NCI-H82 (cell line): ENCODE measurements at places on chromosomes 13 and 19.

- no peak for DNase-seq
Observed at GRCh38 chr13:29696606-29697005, 101.1 kb upstream of the SLC7A1 start.

GRCh38 chr19:11699931-11700794, 38.6 kb downstream of the ZNF823 start:
- DNase-seq: peak; percentile 24

GRCh38 chr13:111516712-111517640, 196.5 kb downstream of the TEX29 start:
- DNase-seq: no peak

DNA sequence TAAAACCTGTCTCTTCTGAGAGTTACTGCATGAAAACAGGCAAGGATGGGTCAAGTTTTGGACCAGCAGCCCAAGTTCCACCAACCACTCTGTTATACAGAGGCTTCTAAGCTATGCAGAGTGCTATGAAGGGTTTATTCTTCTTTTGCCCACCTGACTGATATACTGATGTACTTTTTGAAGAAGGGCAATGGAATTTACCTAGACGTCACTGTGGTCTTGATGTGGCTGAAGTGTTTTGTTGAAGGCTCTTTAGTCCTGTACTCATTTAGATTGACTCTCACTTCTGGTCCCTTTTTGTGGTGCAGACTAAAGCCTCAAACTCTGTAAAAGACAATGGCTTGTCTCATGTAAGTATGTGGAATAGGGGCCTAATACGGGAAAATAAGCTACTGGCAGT, 92.0 kb downstream of the DGKH start:
- DNase-seq: no peak

GRCh38 chr13:23752111-23753001, 136.8 kb downstream of the MIPEP start:
- DNase-seq: peak; percentile 87

DNA sequence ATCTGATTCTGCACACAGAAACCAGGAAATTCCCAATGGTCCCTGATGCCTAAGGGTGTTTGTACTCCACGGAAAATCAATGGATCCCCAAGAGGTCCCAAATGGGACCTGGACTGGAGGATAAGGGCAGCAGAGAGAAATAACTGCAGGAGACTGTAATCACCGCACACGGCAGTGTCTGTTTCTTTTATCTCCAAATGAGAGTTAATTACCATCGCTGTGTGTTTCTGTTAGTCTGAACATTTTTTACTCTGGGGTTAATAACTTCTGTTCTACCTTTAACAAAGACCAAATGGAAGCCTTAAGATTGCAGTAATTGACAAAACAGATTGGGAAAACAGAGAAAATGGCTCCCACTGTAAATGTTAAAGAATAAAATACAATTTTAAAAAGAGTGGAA, 320.9 kb downstream of the DCLK1 start:
- no peak for DNase-seq

DNA sequence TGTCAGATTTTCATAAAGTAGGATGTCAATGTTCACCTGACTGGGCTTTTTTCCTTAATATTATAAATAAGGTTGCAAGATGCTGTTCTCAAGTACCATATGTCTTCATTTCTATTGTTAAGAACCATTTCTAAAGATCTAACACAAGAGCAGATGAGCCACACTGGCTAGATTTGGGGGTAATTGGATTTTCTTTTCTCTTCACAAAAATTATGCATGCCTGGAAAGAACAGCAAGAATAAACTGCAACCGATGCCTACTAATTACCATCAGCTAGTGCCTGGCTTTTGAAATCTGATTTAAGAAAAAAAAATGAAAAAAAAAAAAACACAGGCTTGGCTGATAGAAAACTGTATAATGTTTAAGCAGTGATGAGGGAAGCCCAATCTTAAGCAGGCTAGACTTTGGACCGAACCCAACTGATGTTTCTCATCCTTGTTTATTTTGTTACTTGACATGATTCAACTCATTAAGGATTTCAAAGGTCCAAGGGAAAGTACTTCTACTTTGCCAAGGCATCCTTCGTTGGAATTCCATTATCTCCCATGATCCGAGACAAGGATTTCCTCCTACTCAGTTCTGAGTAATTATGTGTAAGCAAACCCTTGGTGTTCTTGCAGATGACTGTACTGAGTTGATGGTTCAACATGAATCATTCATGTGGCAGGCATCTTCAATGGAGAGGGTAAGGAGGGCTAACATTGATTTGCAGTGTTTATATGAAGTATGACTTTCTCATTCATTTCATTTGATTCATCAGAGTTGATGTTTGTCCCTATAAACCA, 300.5 kb downstream of the SPRY2 start:
- DNase-seq: no peak

DNA sequence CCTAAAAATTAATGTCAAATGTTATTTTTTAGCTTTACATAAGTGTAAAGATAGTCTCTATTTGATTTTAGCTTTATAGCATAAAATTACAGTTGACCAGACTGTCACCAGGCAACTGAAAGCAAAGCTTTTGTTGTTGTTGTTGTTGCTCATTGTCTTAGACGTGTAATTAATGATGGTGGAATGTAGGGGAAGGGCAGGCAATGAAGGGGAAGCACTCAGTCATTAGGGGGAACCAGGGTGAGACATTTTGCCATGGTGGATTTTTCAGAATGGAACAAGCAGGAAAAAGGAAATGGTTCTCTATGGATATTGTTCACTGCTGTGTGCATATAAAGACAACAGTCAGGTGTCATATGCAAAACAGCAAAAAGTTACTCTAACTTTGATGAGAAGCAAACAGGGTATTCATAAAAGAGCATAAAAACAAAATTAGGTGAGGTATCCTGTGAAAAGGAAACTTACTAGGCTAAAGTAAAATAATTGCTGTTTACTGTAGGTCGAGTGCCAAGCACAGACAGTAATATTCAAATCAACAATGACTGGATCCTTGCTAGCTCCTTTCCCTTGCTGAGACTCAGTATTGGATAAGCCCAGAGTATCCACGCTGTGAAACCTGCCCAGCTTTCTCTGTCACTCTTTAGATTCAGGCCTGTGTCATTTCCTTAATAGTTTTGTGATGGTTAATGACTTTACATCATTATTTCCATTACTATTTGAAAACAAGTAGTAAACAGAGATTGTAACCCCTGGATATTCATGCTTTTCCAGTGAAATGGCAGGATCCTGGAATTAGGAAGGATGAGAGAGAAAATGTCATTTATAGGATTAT, 110.5 kb downstream of the LRCH1 start:
- peak; percentile 81 for DNase-seq

- no peak for DNase-seq
Observed at GRCh38 chr13:52109116-52109670, 19.7 kb downstream of the NEK5 start.

GRCh38 chr13:34421347-34421719, 520.7 kb upstream of the NBEA start:
- DNase-seq: peak; percentile 23

GRCh38 chr13:95652821-95653220, 8.3 kb upstream of the DZIP1 start:
- DNase-seq: no peak

DNA sequence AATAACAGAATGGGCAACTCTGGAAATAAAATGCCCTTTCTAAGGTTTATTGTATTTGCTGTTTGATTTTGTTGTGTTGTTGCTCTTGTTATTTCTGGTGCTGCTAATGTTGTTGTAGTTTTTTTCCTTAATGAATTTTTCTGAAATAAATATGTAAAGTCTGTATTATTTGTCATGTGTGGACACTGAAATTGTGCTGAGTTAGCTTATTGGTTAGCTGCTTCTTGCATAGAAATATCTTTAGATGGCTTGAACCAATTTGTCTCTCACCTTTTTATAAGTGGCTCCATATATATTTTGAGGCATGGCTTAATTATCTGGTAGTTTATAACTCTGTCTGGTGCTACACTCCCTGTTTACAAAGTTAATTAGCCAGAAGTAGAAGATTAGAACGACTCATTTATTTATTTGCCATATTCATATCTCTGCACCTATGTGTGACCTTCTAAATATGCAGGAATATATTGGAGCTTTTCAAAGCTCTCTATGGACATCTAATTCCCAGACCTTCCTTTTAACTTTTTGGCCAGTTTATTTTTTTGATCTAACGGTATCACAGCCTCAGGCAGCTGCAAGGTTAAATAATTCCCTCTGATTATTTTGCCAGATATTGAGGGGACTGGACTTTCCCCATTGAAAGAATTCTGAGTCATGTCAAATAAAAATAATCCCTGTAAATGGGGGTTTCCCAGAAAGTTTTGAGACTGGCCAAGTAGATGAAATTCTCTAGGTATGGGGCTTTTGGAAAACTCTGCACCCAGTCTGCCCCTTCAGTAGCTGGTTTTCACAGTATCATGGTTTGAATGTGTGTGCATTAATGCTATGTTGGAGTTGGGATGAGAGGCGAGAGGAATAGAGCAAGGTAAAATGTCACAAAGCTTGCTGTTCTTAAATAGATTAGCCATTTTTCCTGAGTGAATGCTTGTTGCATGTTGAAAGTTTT, 1331.7 kb upstream of the MIR17HG start:
- no peak for DNase-seq

DNA sequence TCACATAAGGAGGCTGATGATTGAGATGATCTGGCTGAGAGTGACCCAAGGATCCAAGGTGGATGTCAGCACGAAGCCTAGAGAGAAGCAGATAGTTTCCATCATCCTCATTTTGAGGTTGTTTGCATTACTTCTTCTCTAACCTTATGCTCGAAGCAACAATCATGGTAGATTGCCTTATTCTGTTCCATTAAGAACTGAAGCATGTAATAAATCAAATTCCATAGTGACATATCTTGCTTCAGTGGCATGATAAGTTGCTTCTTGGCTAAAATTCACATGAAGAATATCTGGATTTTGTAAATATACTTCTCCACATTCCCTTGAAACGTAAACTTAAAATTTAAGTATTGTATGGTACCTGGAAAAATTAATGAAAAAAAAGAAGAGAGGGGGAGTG, 377.8 kb upstream of the DACH1 start:
- no peak for DNase-seq

GRCh38 chr13:24165746-24166145, 5.2 kb downstream of the SPATA13 start:
- DNase-seq: no peak

- DNase-seq: no peak
Observed at GRCh38 chr13:112103260-112103838, 36.4 kb downstream of the SOX1 start.

- no peak for DNase-seq
Observed at GRCh38 chr13:46121597-46122163, 16.8 kb upstream of the CPB2 start.

DNA sequence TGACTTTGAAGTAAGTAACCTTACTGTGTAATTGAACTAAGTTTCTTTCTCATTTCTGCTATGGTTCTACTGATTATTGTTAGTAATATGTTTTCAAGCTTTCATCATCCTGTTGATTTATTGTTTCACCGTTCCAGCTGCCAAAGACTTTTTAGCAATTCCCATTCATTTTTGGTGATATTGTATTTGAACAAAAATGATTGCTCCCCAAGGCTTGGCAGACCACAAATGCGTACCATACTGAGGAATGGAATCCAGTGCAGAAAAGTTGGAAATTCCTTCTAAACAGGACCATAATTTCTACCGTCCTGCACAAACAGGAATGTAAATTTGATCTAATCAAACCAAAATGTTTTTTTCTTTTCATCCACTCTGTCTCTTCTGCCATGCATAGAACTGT, 10.7 kb downstream of the EPSTI1 start:
- no peak for DNase-seq

DNA sequence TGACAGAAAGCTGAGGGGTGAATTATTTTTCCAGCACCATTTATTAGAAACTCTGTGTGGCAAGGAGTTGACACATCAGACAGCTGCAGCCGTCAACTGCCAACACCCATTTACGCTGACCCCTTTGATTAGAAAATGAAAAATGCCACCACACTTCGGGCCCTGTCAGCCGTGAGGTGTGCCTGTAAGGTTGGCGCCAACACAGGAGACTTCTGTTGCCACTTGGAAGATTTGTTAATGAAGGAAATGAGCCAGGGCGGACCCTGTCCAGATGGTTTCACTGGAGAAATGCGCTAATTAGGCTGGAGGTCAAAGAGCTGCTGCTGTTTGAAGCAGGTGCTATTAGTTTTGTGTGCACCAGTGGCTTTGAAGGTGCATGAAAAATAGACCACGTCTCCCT, 297.5 kb downstream of the MTUS2 start:
- no peak for DNase-seq

- no peak for DNase-seq
Observed at GRCh38 chr19:6108721-6109633, 1.3 kb downstream of the RFX2 start.

DNA sequence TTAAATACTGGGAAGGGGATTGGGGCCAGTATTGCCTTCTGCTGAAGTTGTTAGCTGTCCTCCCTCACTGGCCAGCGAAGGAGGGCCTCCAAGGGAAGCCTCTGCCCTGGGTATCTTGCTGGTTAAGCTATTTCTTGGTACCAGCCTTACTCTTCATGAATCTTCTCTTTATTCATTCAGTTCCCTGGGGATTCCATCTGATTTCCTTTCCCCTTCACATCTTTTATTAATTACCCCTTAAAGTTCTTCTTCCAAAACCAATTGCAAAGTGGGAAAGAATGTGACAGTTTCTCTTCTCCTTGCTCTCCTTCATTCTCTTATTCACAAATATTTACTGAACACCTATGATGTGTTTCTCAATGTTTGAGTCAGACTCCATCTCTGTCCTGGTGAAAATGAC, 36.7 kb upstream of the STK24 start:
- no peak for DNase-seq

DNA sequence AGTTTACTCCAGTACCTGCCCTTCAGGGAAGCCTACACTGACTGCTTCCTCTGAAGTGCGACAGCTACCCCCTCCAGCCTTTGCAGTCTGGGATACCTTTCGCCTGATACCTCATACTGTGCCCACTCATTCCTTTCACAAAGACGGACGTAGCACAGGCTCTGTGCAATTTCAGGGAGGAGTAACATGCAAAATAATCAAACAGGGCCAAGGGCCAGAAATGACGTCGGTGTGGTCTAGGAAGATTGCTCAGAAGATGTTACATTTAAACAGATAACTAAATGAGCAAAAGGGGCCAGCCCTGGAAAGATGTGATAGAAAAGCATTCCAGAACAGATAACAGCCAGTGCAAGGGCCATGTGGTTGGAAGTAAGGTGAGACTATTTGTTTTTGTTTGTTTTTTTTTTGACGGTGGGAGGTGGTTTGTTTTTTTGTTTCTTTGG, 6.6 kb upstream of the DDX39A start:
- DNase-seq: no peak

DNA sequence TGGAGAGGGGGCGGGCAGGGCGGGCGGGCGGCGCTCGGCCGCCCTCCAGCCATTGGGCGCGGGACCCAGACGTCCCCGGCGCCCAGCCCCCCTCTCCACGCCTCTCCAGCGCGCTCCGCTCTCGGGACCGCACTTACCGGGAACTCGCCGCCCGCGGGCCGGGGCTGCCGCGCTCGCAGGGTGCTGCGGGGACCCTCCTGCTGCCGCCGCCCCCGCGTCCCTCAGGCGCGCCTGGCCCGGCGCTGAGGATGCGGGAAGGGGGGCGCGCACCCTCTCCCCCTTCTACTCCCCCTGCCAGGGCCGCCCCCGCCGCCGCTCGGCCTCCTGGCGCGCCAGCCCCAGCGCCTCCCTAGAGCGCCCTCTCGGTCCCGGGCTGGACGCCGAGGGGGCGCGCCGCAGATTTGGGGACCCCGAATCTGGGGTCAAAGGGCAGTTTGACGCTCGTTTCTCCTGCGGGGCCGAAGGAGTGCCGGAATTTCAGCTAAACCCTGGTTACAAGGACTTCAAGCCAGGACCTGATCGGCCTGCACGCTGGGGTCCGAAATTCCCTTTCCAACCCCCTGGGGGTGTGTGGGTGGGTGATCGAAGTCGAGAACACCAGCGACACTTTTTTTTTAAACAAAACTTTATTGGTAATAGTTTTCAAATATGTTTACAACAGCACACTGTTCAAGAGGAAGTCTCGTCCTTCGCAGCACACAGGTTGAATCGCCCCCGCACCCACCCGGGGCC, 696 bp upstream of the SAMD1 start:
- peak; percentile 94 for DNase-seq
